ENCODE measurements at places on chromosomes 7 and 10.

DNA sequence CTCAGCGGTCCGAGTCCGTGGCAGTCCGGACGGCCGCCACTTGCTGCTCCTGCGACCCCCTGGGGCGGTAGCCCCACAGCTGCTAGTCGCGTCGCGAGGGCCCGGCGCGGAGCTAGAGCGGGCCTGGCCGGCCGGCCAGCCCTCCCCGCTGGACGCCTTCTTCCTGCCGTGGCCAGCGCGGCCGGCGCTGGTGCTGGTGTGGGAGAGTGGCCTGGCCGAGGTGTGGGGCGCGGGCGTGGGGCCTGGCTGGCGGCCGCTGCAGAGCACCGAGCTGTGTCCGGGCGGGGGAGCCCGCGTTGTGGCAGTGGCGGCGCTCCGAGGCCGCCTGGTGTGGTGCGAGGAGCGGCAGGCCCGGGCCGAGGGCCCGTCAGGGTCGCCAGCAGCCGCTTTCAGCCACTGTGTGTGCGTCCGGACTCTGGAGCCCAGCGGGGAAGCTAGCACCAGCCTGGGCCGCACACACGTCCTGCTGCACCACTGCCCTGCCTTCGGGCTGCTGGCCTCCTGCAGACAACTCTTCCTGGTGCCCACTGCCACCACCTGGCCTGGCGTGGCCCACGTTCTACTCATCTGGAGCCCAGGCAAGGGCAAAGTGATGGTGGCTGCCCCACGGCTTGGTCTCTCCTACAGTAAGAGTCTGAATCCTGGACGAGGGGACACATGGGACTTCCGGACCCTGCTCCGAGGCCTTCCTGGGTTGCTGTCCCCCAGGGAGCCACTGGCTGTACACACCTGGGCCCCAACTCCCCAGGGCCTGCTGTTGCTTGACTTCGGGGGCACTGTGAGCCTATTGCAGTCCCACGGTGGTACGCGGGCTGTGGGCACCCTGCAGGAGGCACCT is 631 bp downstream of the HPS6 start:
- DNase-seq: no peak
- H3K36me3 ChIP-seq: peaks cover 7% of the 10 kb centered on the region
- H3K4me3 ChIP-seq: peak overlapping the region; percentile 81
- H3K4me1 ChIP-seq: peaks cover 30% of the 10 kb centered on the region
- peak overlapping the region; percentile 89 for H3K27ac ChIP-seq

DNA sequence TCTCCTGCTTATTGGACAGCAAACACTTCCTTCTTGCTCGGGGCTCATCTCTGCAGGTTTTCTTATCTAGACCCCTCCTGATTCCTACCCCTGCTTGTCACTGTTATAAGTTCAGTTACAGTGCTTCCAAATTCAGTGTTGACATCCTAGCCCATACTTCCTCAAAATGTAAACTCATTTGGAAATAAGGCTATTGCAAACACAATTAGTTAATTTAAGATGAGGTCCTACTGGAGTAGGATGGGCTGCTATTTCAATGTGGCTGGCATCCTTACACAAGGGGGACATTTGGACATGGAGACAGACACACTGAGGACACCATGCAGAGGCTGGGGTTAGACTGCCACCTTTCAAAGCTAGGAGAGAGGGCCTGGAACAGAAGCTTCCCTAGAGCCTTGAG is 85.2 kb upstream of the NPVF start:
- no peak overlapping the region for H3K4me3 ChIP-seq
- no peaks in the 10 kb centered on the region for H3K27me3 ChIP-seq
- no peak overlapping the region for H3K27ac ChIP-seq
- H3K36me3 ChIP-seq: no peaks in the 10 kb centered on the region

GRCh38 chr7:123975084-123975483 is 50.0 kb downstream of the SPAM1 start:
- no peaks in the 10 kb centered on the region for H3K27me3 ChIP-seq
- no peaks in the 10 kb centered on the region for H3K4me1 ChIP-seq
- no peak overlapping the region for H3K27ac ChIP-seq
- DNase-seq: no peak
- no peak overlapping the region for H3K4me3 ChIP-seq
- no peaks in the 10 kb centered on the region for H3K36me3 ChIP-seq

DNA sequence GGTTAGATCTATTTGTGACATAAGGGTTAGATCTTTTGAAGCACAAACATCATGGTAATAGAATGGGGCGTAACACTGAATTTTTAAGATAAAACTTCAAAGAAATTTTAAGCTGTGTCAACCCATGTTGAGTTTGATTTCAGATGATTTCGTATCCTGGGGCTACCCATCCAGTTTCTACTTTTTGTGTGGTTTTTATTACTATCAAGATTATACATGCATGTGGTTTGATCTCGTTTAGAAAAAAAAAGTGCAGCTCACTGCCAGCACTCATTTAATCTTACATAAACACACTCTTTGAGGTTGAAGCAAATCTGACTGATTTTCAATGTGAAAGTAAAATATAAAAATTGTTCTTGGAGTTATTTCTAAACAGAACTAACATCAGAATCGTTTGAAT is 140.8 kb upstream of the GRB10 start:
- H3K4me1 ChIP-seq: no peaks in the 10 kb centered on the region
- H3K27ac ChIP-seq: no peak overlapping the region
- no peak for DNase-seq
- H3K36me3 ChIP-seq: no peaks in the 10 kb centered on the region
- no peak overlapping the region for H3K4me3 ChIP-seq

- no peak overlapping the region for H3K27ac ChIP-seq
- DNase-seq: no peak
- H3K27me3 ChIP-seq: peaks cover 54% of the 10 kb centered on the region
- no peaks in the 10 kb centered on the region for H3K36me3 ChIP-seq
- H3K4me1 ChIP-seq: peaks cover 8% of the 10 kb centered on the region
Measured at GRCh38 chr10:70054902-70055301, 2.3 kb downstream of the MACROH2A2 start.

- no peaks in the 10 kb centered on the region for H3K4me1 ChIP-seq
- DNase-seq: no peak
- peaks cover 6% of the 10 kb centered on the region for H3K27me3 ChIP-seq
- no peak overlapping the region for H3K4me3 ChIP-seq
- H3K36me3 ChIP-seq: peaks cover 12% of the 10 kb centered on the region
- H3K27ac ChIP-seq: no peak overlapping the region
Measured at GRCh38 chr10:100146875-100147650, 38.8 kb downstream of the ERLIN1 start.

DNA sequence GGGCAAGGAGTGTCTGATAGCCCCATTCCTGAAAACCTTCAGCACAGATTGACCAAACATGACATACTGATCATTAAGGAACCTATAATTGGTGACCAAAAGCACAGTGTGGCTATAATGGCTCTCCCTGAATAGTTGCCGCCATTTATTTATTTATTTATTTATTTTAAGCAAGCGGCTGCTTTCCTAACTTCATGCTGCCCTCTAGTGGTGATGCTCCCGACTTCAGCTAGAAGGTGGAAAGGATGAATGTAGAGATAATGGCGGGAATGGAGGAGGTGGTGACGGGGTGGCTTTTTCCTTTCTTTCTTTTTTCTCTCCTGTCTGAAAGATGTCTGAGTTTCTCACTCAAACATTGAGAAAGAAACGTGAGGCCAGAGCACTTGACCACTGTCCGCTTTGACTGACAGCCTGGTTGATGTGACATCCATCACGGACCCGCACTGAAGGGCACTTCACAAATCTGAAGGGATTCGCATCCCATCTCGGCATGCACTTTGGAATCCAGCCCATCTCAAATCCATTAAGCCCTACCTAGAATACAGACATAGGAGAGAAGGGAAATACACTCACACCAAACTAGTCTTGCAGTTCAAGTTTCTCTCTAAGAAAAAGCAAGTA is 1090.1 kb downstream of the KCNMA1 start:
- no peaks in the 10 kb centered on the region for H3K4me1 ChIP-seq
- no peak overlapping the region for H3K4me3 ChIP-seq
- DNase-seq: peak; percentile 69
- H3K36me3 ChIP-seq: no peaks in the 10 kb centered on the region
- H3K27ac ChIP-seq: no peak overlapping the region
- H3K27me3 ChIP-seq: no peaks in the 10 kb centered on the region

GRCh38 chr10:50324680-50325393 is 73.5 kb upstream of the ASAH2 start:
- H3K27me3 ChIP-seq: no peaks in the 10 kb centered on the region
- peaks cover 35% of the 10 kb centered on the region for H3K4me1 ChIP-seq
- peaks cover 32% of the 10 kb centered on the region for H3K36me3 ChIP-seq
- no peak for DNase-seq
- no peak overlapping the region for H3K4me3 ChIP-seq
- no peak overlapping the region for H3K27ac ChIP-seq

GRCh38 chr10:69437321-69438259 is 13.7 kb upstream of the TSPAN15 start:
- H3K4me1 ChIP-seq: peaks cover 1% of the 10 kb centered on the region
- DNase-seq: no peak
- no peak overlapping the region for H3K4me3 ChIP-seq
- H3K36me3 ChIP-seq: no peaks in the 10 kb centered on the region

DNA sequence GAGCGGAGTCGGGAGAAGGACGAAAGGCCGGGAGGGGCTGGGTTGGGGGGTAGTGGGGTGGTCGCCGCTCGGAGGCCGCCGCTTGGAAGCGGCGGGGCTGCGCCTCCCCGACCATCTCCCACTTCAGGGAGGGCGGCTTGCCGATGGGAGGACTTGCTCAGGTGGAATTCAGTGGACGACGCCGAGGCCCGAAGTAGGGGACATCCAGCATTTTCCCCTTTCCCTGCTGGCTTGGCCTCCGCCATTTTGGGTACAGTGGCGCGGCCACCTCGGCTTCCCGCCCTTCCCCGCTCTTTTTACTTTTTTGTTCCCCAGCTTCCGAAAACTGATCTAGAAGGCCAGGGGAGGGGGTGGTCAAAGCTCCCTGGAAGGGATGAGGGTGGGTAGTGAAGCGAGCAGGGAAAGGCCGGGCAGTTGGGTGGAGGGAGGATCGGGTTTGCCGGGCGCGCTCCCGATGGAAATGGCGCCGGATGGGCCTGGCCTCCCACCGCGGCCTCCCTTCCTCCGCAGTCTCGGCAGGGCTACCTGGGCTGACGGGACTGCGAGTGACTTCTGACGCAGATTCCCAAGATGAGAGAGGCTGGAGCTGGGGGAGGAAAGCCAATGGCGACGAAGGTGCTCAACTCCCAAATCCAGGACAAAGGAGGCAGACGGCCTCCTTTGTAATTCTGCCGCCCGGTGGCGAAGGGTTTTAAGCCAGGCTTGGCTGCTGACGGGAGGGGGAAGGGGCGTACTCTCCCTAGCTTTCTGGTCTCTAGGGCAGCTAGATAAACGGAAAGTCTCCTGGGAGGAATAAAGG is at the start of gene PBLD:
TSS of gene PBLD (minus strand) at position 670 of the 799 bp plus-strand sequence. CDS start 26,084 bp downstream, outside the sequence.
- DNase-seq: peak; percentile 67
- peak within 1 kb of the TSS; percentile 100 for H3K4me3 ChIP-seq
- H3K4me1 ChIP-seq: peaks cover 58% of the 10 kb centered on the region
- H3K27me3 ChIP-seq: no peaks in the 10 kb centered on the region
- H3K27ac ChIP-seq: peak within 1 kb of the TSS; percentile 100

- H3K27me3 ChIP-seq: no peaks in the 10 kb centered on the region
- H3K36me3 ChIP-seq: no peaks in the 10 kb centered on the region
- DNase-seq: no peak
- H3K27ac ChIP-seq: no peak overlapping the region
- peaks cover 27% of the 10 kb centered on the region for H3K4me1 ChIP-seq
Measured at GRCh38 chr7:138882249-138882648, 84.3 kb upstream of the ATP6V0A4 start.

DNA sequence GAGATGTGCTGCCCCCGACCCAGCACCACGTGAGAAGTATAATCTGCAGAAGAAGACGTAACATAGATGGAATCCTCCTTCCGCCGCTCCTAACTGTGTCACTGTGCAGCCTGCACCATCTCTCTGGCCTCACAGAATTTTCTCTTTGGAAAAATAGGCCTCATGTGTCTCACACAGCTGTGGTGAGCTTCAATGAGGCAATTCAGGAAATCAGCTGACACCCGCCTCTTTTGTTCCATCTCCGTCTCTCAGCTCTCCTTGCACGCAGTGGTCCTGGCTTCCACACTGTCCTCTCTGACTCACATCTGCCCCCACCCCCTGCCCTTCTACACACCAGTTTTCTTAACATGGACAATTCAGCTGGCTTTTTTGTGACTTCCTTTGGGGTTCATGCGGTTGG is 7.2 kb downstream of the C10orf90 start:
- no peaks in the 10 kb centered on the region for H3K4me1 ChIP-seq
- H3K36me3 ChIP-seq: no peaks in the 10 kb centered on the region
- H3K27ac ChIP-seq: no peak overlapping the region
- H3K27me3 ChIP-seq: no peaks in the 10 kb centered on the region
- DNase-seq: no peak

Measured in activated CD4-positive, alpha-beta T cell treated with anti-CD3 and anti-CD28 coated beads, Interleukin-2, amount 10 ng/mL, durations not matched to agents 7 days and 5 days (primary cell).